Hematopoietic multipotent progenitor cell treated with erythropoietin and hydrocortisone succinate and interleukin-3 and kit ligand, for 6 days (in vitro differentiated cells): ENCODE measurements at places on chromosomes 5 and 9.

DNA sequence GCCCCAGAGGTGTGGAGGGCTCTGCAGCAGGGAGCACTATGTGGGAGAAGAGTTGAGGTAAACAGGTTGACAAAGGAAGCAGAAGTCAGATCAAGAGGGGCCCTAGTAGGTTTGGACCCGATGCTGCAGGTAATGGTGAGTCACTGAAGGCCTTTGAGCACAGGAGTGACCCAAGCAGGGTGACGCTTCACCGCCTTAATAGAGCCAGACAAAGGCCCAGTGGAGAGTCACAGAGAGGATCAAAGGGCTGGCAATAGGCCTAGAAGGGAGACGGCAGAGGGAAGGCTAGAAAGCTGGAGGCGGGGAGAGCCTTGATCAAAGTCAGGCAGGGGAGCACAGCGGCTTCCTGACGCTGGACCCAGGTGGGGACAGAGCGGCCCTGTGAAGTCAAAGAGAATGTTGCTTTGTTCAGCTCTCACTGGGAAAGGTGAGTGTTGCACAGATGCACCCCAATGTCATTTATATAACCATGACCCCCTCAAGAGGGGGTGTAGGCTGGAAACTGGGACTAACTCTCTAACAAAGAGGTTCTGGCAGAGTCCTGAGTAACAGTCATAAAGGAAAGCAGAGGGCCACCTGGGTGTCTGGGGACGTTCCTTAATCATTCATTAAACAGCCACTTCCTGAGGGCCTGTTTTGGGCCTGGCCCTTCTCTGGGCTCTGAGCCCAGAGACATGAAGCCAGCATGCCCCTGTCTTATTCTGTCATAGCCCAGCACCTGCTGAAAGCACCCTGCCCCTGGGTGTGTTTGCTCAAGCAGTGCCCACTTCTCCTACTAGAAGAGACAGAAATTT, 9.8 kb upstream of the CPLX2 start:
- no peak for DNase-seq

DNA sequence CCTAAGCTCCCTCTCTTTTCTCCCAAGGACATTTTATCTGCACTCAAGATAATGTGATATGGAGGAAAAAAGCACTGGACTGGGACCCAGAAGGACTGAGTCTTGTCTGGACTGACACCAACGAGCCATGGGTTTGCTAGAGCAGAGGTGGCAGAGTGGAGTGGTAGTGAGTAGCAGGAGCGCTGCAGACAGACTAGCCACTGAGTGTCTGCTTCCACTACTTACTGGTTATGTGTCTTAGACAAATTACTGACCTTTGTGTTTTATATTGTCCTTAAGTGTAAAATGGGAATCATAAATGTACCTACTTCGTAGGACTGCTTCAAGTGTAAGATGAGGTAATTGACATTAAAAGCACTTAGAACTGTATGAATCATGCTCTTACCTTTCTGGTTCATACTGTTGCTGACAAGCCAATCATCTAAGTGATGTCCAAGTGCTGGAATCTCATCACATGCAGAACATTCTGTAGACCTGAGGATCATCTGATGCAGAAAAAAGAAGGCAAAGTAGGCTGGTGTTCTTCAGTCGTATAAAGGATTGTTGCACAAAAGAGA, 12.5 kb upstream of the PRLR start:
- no peak for DNase-seq

- no peak for DNase-seq
These were observed 15.8 kb downstream of the CLPTM1L start for GRCh38 chr5:1329111-1329579.

- DNase-seq = no peak
These were observed 243.9 kb downstream of the ZNF608 start for GRCh38 chr5:124502551-124502950.

GRCh38 chr9:130713286-130713960, 19.8 kb downstream of the EXOSC2 start:
- DNase-seq = peak; percentile 45

DNA sequence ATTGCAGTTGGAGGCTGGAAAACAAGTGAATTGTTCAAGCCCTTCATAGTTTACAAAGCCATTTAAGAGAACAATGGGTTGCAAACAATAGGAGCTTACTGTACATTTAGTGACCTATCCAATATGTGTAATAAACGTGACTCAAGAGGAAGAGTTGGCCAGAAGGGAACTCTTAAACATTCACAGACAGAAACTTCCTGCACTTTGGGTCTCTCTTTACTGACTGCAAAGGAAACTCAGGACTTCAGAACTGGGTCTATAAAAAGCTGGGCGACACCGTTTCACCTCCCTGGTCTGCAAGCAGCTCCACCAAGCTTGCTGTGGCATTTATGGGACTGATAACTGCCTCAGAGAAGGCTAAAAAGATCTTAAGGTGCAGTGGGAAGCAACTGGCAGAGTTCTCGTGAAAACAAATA, 48.7 kb upstream of the SPATA31D4 start:
- no peak for DNase-seq

DNA sequence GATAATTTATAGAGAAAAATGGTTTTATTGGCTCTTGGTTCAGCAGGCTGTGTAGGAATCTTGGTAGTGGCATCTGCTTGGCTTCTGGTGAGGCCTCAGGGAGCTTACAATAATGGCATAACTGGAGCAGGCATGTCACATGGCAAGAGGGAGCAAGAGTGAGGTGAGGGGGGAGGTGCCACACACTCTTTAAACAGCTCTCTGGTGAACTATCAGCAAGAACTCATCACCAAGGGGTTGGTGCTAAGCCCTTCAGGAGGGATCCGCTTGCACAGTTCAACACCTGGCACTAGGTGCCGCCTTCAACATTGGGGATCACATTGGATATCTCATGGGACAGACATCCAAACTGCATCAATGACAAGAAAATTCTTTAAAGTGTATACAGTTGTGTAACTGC, 10.5 kb downstream of the GPBP1 start:
- DNase-seq = peak; percentile 37

DNA sequence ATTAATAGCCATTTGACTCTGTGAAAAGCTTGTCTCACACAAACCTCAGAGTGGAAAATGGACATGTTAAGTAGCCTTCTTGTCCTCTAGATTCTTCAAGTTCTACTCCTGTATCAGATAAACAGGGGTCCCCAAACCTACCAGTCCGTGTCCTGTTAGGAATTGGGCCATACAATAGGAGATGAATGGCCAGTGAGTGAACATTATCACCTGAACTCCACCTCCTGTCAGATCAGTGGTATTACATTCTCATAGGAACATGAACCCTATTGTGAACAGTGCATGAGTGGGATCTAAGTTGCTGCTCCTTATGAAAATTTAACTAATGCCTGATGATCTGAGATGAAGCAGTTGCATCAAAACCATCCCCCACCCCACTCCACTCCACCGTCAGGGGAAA, 136.3 kb downstream of the TMEM232 start:
- peak; percentile 41 for DNase-seq

DNA sequence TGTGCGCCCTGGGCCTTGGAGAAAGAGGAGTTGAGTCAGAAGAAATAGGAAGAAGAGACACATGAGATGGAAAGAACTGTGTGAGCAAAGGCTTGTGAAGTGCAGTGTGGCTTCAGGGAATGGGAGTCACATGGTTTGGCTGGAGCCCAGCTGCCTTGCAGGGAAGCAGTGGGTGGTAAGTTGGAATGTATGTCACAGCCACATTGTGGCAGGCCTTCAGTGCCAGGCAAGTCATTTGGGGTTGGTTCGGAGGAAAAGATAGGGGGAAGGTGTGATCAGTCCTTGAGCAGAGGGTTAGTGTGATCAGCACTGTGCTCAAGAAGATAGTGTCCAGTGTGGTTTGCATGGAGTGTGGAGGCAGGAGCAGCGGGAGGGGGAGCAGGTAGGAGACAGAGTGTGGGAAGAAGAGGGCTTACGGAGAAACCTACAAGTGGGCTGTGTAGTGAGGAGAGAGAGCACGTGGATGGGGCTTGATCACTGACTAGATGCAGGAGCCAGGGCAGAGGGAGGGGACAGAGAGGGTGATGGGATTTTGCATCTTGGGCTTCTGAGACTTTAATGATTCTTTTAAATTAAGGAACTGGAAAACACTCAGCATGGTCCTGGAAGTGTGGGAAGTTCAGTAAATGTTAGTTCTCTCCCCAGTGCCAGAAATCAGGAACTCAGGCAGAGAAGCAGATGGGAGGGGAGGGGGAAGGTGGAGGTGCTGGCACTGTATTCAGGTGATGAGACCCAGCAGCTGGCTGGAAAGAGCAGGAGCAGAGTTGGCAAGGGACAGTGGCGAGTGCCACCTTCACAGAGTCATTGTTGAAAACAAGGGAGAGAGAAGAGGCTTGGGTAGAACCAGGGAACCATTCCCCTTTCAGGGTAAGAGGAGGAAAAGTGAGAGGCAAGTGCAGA, 46.6 kb downstream of the ARHGAP26 start:
- DNase-seq = peak; percentile 77

DNA sequence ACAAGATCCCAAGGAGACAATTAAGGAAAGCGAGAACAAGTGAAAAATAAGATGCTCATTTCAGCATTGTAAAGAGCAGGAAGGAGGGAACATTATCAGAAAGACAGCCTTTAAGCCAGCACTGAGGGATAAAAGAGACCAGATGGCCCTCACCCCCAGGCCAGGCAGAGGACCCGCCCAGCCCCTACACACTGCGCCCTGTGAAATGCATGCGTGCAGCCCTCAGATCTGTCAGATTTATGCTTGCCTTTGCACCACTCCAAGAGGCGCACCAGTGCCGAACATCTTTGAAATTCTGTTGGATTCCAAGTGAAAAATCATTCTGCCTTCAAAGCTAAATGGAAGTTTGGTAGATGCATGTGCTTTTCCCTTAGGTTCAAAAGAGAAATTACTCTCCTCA, 378.0 kb downstream of the MLLT3 start:
- DNase-seq = no peak

DNA sequence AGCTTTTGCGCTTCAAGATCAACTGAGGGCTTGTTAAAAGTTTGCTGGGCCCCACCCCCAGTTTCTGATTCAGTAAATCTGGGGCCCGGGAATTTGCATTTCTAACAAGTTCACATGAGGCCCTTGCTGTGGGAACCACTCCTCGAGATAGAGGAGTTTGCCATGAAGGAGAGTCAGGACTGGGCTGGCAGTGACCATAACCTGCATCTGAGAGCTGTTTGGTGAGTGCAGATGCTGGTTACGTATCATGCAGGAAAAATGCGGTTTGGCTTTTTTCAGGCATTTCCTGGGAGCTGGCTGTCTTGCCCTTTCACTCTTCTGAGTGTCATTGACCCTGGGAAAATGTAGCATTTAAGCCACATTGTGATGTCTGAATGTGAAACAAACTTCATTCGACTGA, 9.4 kb upstream of the ANGPTL2 start:
- no peak for DNase-seq

DNA sequence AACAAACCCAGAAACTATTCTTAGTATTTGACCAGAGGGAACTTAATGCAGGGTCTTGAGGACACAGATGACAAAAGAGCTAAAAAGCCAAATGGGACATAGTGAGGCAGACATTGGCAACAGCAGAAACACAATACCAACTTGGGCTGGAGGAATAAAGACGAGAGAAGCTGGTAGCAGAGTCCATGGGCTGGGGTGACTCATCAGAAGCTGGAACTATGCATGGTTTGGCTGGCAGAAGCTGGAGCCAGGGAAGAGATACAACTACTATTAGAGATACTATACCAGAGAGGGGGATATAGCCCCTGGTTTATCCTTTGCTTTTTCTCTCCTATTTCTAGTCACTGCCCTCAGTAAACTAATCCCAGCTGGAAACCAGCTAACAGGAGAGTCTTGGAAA, 29.2 kb upstream of the DPYSL3 start:
- DNase-seq = no peak

DNA sequence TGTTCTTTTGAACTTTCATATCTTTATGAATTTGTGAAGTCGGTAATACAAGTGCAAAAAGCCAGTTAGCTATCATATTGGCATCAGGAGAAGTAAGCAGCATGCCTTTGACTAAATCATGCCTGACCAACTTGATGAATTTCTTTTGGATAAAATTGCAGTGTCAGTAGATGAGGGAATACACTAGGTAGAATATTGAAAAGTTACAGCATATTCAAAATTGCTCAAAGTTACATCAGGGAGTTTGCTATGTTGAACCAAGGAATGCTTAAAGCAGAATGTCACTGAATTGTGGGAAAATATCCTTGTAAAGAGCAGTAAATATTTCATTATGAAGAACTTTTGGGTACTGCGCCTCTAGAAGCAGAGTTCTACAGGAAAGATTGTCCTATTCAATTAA, 87.1 kb upstream of the TLX3 start:
- DNase-seq = no peak

GRCh38 chr9:123234853-123235252, 33.5 kb downstream of the STRBP start:
- no peak for DNase-seq

DNA sequence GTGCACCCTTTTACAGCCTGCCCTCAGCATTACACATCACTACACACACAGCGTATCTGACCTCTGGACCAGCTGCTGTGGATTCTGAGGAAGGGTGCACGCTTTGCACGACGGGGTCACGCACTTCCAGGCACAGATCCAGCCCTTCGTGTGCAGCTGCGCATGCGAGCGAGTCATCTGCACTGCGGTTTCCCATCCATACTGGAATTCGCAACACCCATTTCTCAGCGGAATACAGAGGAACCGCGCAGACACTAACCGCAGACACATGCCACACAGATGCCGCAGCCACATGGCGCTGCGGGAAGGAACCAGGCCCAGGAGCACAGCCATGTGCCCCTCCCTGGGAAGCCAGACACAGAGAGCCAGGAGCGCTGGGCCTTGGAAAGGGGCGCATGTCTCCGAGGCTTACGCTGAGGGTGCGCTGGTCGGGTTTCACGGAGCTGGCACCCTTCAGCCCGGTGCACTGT, 43.5 kb downstream of the PNPLA7 start:
- no peak for DNase-seq

DNA sequence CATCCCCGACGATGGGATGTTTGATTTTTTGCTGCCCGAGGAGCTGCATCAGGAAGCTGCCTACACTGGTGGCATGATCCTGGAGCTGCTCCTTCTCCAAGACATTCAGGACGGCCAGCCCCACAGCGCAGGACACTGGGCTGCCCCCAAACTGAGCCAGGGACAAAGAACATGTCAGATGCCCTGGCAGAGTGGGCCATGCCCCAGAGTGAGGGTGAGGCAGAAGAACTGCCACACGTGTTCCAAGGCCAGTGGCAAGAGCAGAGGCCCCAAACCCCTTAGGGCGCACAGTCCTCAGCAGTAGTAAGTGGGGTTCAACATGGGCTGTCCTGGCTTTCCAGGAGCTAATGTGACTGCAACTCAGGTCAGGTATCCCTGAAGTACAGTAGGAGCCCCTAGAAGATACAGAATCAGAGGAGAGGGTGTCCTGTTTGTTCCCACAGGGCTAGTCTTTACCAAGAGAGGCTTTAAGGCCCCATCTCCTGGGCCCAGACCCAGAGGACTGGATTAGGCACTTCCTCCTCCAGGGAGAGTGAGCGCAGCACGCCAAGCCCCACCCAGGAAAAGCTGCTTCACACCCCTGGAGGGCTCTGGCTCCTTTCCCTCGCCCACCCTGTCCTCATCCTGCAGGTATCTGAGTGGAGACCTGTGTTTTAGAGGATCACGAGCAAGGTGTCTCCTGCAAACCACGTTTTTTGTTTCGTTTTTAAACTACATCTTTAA, 11.1 kb downstream of the HNRNPAB start:
- DNase-seq = no peak

GRCh38 chr5:141942185-141942857, 15.7 kb downstream of the PCDH12 start:
- DNase-seq = no peak
